ENCODE measurements at places on chromosomes 5 and 9.

DNA sequence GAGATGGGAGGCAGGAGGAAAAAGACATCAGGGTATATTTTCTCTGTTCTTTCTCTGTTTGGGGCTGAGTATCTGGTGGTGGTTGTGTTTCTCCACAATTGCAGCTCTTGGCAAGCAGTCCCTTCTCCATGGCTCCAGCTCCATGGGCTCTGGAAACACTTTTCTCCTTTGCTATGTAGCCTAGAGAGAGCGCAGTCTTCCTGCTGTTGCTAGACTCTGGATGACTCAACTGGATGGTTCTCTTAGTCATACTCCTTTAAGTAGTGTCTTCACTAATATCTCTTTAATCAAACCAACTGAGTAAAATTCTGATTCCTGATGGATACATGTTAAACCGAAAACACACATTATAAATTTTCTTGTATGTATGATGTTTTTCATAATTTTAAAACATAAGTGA, 3.3 kb upstream of the PLGRKT start:
- DNase-seq: no peak

DNA sequence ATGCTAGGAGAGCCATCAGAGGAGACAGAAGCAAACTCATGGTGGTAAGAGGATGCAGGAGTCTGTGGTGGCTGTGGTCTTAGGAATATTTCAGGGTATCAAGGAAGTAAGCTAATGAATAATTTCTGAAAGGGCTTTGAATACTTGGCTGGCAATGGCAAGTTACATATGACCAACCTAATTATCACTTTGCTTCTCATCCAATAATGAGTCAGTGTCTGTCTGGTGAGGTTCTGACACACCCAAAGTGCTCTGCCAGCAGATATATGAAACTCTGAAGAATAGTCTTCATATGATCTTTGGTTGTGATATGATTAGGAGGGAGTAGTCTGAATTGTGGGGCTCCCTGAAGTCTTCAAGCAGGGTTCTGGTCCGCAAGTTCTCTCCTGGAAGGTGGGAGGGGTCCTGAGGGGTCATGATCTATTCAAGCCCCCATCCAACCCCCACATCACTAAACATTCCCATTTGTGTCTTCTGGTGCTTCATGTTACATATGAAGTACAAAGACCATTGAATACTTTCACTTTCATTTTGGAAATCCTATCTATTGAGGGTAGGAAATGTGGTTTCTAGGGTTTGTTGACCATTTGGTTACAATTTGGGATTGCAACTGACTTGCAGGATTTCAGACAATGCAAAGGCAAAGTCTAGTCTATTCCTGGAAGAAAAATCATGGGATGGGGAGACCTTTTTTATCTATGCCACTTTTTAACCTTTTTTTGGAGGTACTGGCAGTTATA, 199.9 kb upstream of the CDKN2B start:
- no peak for DNase-seq

GRCh38 chr5:112886975-112887374, 25.9 kb downstream of the SRP19 start:
- no peak for DNase-seq

GRCh38 chr5:68329554-68330255, 114.1 kb downstream of the PIK3R1 start:
- DNase-seq: no peak

DNA sequence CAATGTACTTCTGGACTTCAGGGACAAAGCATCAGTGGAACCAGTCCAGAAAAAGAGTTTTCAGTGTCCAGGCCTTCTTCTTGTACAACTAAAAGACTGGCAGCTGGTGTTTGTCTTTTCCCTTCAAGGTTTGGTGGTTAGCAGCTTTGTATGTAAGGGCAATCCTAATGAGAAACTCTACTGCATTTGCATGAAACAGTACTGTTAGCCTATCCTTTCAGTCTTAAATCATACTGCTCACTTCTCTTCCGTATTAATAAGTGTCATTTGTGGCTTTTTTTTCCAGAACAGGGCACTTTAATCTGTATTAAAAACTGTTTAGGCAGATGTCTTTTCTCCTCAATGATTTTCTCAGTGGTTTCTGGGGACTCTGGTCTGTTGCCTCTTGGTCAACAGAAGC, 48.9 kb downstream of the FAM174A start:
- DNase-seq: no peak

DNA sequence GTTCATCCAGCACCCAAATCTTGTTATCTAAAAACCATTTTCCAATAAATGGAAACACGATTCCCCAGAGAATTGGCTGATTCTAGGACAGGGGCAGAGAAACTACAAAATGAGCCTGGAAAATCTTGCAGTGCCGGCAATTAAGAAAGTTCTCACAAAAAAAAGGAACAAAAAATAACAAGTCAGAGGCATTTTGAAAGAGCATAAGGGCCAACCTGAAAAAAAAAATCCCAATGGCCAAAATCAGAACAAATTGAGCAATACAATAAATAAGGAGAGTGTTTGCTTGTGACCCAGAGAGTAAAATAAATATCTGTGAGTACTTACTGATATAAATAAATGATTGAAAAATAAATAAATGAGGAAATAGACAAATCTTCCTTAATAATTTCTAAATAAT, 55.1 kb upstream of the S1PR3 start:
- DNase-seq: no peak

DNA sequence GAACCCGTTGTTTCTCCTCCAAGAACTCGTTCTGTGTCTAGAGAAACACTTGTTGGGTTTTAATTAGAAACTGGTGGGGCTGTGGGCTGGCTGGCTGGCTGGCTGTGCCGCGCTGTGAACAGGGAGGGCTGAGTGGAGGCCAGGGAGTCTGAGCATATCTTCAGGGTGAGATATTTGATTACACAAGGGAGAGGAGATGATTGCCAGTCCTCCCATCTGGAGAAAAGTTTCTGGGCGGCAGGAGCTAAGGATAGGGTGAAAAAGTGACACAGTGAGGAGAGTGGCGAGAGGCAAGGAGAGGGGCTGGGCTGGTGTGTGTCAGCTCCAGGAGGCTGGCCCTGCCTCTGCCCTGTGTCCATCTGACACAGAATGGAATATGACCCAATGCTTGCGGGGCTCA, 63.0 kb downstream of the GDNF start:
- no peak for DNase-seq

DNA sequence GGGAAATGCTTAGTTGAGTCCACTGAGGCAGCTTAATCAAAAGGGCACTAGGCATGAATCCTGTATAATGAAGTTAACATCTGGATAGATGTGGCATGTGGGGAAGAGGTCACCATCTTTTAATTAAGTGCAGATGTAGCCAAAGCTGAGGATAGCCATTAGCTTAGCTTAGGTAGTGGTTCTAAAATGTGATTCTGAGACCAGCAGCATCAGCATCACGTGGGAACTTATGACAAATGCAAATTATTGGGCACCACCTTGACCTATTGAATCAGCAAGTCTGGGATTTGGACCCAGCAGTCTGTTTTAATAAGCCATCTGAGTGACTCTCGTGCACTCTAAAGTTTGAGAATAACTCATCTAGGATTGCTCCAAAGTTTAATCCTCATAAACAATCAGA, 63.8 kb downstream of the SNCAIP start:
- no peak for DNase-seq

GRCh38 chr9:35598866-35599590, 6.0 kb upstream of the TESK1 start:
- no peak for DNase-seq

DNA sequence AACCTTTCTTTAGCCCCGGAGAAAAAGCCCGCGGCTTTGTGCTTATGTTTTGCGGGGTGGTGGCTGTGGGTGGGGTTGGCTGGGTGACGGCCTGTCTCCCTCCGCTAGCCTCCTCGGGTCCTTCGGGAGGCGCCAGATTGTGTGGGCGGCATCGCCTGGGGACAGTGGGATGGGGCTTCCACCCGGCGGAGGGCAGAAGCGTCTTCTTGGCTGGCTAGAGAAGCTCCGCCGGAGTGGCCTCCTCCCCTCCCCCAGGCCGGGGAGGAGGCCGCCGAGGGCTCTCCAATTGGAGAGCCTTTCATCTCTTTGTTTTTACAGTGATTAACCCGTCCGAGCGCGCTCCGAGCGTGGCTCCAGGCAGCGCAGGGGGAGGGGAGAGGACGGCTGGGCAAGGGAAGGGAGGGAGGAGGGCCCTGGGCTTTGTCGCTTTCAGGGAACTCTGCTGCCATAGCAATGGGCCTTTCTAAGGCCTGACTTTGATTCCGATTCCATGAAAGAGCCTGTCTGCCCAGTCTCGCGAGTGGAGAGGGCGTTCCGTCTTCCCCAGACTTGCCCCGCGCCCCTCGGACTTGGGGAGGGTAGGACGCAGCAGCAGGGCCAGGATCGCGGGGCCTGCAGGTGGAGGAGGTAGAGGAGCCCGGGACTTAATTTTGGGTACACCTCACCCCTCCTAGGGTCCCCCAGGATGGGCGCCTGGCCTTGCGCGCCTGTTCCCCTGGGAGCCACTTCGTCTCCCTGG, 36.7 kb upstream of the TIFAB start:
- no peak for DNase-seq

GRCh38 chr5:134577022-134577795, 51.7 kb downstream of the JADE2 start:
- no peak for DNase-seq

- DNase-seq: no peak
Measured at GRCh38 chr9:3241290-3241689, 284.5 kb downstream of the RFX3 start.

- DNase-seq: no peak
Measured at GRCh38 chr5:80668016-80668969, 13.5 kb upstream of the DHFR start.

- no peak for DNase-seq
Measured at GRCh38 chr9:98009936-98010335, 26.8 kb downstream of the ANP32B start.

- DNase-seq: peak; percentile 98
Measured at GRCh38 chr9:19102631-19103345, at the start of gene HAUS6. TSS of gene HAUS6 (minus strand) at chr9:19102904. CDS start at chr9:19102651, 253 bp downstream.

GRCh38 chr5:157543825-157544622, 31.6 kb downstream of the ADAM19 start:
- DNase-seq: no peak

- peak; percentile 41 for DNase-seq
Measured at GRCh38 chr9:38357350-38358114, 35.0 kb upstream of the ALDH1B1 start.

GRCh38 chr5:135436951-135437418, 10.2 kb downstream of the DCANP1 start:
- no peak for DNase-seq

GRCh38 chr9:115992834-115993233, 160.8 kb upstream of the PAPPA start:
- no peak for DNase-seq

GRCh38 chr9:76638001-76638400, 126.2 kb upstream of the PCA3 start:
- no peak for DNase-seq

- DNase-seq: no peak
Measured at GRCh38 chr5:176578391-176578808, 29.3 kb downstream of the CDHR2 start.

DNA sequence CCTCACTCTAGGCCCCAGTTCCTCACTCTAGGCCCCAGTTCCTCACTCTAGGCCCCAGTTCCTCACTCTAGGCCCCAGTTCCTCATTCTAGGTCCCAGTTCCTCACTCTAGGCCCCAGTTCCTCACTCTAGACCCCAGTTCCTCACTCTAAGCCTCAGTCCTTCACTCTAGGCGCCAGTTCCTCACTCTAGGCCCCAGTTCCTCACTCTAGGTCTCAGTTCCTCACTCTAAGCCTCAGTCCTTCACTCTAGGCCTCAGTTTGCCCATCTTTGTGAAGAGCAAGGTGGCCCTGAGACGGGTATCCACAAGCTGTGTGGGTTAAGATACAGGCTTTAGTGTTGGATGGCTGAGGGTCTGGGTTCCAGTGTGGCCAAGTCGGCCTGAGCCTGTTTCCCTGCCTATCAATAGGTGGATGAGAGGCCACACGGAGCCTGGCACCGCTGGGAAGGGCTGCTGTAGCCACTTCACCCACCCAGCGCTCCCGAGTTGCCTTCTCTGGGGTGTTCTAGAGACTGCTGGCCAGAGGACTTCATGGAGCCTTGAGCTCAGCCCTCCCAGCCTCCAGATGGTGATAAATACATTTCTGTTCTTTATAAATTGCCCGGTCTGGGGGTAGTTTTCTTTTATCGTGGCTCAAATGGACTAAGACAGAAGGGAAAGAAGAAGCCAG, 150.2 kb downstream of the RXRA start:
- DNase-seq: no peak

GRCh38 chr5:135694012-135694411, 115.2 kb upstream of the CXCL14 start:
- DNase-seq: no peak
